ENCODE measurements at places on chromosomes 2 and 18.

- DNase-seq = no peak
Measured at GRCh38 chr2:199742884-199743283, 108.1 kb downstream of the FTCDNL1 start.

DNA sequence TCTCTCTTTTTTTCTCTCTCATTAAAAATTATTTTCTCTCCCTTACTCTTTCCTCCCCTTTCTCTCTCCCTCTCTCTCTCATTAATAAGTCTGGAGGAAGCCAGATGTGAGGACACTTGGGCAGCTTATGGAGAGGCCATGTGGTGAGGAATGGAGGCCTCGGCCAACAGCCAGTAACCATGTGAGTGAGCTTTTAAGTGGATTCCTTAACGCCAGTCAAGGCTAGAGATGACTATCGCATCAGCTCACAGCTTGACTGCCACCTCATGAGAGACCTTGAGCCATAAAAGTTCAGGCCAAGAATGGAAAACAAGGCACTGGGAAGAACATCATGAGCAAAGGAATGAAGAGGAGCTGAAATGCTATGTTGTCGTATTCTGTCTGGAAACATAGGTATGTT is 39.1 kb downstream of the ETAA1 start:
- no peak for DNase-seq

GRCh38 chr2:168156661-168157060 is 90.7 kb downstream of the STK39 start:
- no peak for DNase-seq

GRCh38 chr2:170462433-170463205 is 252.5 kb upstream of the SP5 start:
- no peak for DNase-seq

DNA sequence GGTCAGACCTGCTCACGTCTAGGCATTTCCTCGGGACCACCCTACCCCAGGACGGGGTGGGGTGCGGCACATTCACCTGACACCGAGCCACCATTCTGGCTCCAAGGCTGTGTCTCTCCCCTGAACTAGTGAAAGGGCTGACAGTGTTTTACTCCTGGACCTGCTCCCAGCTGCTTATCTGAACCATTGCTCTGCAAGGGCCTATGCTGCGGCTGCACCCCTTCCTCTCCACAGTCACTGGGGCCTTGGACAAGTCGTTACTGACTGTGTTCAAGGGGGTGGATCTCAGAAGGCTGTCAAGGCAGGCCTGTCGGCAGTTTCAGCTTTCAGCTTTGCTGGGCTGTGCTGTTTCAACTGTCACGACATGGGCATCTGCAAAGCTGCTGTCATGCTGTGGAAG is 11.7 kb downstream of the CREG2 start:
- DNase-seq = no peak

GRCh38 chr18:26432651-26433424 is 115.5 kb downstream of the KCTD1 start:
- DNase-seq = no peak

GRCh38 chr2:20549691-20550348 is 101.1 kb downstream of the HS1BP3 start:
- DNase-seq = no peak

DNA sequence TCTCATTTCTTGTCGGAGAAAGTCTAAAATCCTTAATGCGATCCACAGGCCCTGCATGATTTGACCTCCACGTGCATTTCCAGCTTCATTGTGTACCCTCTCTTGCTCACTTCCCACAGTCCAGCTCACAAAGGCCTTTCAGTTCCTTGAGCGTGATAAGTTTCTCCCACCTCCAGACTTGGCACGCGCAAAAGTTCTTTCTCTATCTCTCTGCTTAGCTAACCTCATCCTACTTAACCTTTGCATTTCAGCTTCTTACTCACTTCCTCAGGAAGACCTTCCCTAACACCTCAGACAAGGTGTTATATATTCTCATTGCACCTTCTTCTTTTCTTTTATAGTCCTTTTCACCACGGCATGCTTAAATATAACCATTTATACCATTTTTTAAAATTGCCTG is 124.8 kb upstream of the XPO1 start:
- no peak for DNase-seq

DNA sequence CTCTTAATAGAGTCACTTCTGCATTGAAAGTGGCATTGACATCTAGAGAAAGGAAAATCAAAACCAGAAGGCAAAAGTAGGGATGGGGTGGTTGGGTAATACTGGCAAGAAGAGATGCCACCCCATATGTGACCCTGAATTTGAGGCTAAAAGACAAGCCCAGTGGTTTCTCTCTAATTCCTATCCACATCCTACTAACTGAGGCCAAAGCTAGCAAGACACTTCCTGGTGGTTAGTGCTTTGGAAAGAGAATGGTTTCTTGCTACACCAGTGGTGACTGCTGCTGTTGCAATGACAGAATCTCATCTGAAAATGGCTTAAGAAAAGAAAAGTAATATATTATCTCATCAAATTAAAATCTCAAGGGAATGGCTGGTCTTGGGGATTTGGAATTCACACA is 640.6 kb downstream of the EPHA4 start:
- no peak for DNase-seq

DNA sequence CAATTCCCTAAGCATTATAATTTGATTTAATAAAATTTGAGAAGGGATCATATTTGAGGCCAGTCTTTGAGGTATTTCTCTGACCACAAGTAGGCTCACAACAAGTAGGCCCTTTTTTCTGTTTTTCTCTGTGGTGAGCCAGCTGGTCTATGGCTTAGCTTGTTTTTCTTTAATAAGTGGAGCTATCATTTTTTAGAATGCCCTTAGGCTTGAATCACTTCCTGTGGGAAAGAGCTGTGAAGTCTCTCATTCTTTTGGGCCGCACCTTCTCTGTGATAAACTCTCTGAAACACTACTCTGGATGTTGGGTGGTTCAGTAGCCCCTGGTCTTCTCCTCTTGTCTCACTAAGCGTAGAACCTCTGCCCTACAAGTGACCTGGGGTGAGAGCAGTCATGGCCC is 235.9 kb downstream of the SUCLG1 start:
- DNase-seq = no peak

GRCh38 chr2:70745276-70745825 is 22.6 kb downstream of the ADD2 start:
- no peak for DNase-seq

DNA sequence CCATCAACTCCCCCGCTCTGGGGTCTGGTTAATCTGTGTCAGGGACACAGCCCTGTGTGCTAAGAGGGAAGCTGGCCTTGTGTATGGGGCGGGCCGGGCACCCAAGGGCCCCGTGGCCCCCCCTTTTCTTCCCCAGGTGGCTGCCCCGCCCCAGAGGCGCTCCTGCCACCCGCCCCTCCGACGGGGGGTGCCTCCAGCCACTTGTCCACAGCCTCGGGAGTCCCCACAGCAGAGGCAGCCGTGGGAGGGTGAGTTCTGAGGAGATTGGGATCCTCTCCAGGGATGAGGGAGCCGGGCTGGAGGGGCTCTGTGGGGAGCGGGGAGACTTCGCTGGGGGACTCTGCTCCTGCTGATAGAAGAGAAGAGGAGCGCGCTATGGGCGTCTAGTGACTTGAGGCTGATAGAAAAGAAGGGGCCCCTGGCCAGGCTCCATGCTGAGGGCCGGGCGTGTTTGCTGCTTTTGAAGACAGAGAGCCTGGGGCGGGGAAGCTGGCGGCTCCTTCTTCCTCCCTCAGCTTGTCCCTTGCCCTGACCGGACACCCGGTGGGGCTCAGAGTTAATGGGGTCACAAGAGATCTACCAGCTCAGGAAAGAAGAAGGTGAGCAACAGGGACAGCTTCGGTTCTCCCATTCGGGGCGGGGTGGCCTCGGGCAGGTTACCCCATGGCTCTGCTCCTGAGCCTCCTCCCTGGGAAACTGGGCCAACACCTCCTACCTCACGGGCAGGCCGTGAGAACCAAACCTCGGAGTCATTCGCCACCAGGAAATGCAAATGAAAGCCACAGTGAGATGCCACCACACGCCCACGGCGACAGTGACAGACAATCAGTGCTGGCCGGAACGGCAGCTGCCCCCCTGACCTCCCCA is 89.4 kb upstream of the TAF1B start:
- peak; percentile 25 for DNase-seq

DNA sequence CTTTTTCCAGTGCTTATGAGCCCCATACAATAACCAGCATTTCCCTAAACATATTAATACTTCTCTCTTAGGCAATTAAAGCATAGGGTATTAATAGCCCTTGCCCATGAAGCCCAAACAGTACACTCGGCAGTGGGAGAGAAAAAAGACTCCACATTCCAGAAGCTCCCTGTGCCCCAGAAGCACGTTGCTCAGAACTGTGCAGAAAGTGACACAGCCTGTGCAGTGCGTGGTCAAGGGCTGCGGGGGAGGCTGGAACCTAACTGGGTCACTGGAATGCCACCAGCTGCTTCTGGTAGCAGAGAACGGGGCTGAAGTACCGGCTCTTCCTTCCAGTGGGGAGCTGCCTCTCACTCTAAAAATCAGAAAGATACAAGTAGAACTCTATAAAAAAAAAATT is 32.7 kb downstream of the EIPR1 start:
- no peak for DNase-seq

GRCh38 chr18:5891184-5891853 is 4.0 kb downstream of the TMEM200C start:
- no peak for DNase-seq

DNA sequence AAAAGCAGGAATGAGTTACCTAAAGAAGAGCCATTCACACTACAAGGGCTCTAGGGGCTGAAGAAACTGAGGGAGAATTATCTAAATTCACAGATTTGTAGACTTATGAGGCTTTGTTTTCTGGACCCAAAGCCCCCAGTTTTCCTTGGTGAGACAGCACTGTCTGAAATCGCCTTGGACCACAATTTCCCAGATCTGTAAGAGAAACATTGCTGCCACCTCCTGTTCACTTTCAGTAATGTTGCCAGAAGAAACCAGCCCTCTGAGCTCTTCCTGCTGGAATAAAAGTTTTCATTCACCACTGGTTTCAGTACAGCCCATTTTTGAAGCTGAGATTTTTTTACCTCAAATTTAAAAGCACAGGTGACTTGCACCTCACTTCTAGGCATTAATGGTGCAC is 169.2 kb downstream of the CDH20 start:
- DNase-seq = no peak

DNA sequence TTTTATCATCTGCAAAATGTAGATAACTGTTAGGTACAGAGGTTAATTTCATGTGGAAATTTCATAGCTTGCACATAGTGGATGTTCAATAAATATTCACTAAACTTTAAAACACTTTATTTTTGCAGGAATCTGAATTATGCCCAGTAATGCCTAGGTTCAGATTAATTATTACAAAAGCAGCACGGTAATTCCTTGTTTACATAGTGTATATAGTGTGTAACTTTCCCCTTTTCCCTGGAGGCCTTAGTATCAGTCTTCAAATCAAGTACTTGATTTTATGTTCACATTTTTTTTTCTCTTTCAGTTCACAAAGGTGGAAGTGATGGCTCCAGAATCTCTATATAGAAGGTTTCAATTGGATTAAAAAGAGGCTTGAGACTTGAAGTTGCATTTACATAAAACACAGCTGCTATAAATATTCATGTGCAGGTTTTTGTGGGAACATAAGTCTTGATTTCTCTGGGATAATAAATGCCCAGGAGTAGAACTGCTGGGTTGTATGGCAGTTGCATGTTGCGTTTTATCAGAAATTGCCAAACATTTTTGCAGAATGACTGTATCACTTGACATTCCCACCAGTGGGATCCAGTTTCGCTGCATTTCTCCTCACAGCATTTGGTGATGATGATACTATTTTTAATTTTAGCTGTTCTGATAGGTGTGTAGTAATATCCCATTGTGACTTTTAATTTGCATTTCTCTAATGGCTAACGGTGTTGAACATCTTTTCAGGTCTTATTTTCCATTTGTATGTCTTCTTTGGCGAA is 27.6 kb upstream of the LGALSL start:
- no peak for DNase-seq

DNA sequence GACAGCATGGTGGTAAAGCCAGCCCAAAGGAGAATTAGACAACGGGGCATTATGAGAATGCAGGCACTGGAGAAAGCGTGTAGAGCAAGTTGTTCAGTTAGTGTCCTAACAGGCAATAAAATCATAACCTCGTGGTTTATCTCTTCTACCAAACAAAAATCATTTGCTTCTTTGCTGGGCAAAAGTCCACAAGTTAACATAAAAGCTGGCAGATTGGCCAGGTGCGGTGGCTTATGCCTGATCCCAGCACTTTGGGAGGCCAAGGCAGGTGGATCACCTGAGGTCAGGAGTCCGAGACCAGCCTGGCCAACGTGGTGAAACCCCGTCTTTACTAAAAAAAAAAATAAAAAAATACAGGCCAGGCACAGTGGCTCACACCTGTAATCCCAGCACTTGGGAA is 364.1 kb downstream of the SETBP1 start:
- no peak for DNase-seq

DNA sequence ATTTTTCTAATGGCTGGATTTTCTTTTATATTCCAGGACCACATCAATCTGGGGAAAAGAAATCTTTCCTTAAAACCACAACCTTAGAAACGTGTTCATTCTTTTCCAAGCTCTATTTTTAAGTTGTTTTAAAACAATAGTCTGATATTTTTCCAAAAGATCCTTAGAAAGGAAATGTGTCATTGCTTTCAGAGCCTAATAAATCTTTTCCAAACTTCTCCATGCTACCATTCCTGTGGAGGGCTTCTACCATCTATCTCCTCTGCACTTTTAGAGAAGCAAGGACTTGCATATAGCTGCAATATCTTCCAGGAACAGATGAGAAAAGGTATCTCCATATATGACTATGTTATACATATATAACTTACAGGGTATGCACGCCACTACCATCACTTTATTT is 21.2 kb downstream of the WDFY1 start:
- DNase-seq = no peak

DNA sequence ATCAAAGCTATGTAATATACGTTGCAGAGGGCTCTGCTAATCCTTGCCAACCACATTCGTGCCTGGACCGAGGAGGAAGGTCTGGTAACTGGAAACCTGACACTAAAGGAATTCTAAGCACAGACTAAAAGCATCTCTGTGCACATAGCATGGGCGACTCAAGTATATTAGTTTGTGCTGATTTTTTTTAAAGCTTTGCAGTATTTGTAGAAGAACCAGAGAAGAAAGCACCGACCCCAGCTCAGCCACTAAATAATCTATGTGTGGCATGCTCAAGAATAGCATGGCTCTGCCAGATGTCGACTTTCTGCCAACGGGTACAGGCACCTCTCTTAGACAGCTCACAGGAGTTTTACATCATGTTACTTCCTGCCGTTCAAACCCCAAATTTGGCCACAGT is 73.2 kb upstream of the NRP2 start:
- DNase-seq = no peak

DNA sequence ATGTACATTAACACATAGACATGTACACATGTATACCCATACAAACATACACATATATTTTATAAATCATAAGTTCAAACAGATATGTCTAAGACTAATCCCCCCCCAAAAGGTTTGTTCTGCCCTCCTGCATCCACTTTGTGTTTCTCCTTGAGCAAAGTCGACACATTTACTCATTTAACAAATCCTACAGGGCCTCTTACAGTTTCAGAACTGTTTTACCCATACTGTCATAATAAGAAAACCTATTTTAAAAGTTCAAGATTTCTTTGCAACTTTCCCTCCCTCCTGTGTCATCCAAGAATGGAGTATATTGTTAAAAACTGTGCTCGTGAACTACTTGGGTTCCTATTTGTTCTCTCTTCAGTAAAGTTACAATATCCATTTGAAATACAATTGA is 166.7 kb downstream of the L3MBTL4 start:
- DNase-seq = no peak

GRCh38 chr2:241066893-241067341 is 35.2 kb downstream of the MTERF4 start:
- DNase-seq = no peak
